ENCODE measurements at places on chromosomes 16 and 17.

- no peak for DNase-seq
Observed at GRCh38 chr16:67632415-67633172, 12.3 kb upstream of the CARMIL2 start.

DNA sequence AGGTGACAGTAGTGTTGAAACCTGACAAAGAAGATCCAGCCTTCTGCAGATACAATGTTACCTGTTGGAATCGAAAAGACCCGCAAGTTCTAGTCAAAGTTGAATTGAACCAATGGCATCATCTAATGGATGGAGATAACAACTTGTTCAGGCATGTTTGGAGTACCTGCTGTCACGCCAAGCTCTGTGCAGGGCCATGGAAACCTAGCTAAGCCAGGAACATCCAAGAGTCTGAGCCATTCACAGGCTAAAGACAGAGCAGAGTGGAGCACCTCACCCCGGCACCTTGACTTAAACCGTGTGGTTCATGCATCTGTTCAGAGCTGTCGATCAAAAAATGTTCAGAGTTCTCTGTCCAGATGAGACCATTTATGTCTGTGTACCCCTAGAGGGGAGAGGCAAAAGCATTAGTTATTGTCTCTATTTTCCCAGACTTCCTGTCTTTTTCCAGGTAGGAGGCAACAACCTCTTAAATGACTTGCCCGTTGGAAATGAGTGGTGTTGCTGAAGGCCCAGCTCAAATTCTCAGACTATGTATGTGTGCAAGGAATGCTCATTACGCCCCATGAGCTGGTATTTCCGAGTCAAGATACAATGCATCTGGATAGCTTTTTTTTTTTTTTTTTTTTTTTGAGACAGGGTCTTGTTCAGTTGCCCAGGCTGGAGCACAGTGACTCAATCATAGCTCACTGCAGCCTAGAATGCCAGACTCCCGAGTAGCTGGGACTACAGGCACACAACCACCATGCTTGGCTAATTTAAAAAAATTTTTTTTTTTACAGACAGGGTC is 44.9 kb upstream of the XYLT1 start:
- DNase-seq, result no peak

- DNase-seq, result peak; percentile 63
Observed at GRCh38 chr16:47643323-47644000, 182.3 kb downstream of the PHKB start.

- DNase-seq, result no peak
Observed at GRCh38 chr17:69773081-69773480, 301.9 kb upstream of the KCNJ16 start.

DNA sequence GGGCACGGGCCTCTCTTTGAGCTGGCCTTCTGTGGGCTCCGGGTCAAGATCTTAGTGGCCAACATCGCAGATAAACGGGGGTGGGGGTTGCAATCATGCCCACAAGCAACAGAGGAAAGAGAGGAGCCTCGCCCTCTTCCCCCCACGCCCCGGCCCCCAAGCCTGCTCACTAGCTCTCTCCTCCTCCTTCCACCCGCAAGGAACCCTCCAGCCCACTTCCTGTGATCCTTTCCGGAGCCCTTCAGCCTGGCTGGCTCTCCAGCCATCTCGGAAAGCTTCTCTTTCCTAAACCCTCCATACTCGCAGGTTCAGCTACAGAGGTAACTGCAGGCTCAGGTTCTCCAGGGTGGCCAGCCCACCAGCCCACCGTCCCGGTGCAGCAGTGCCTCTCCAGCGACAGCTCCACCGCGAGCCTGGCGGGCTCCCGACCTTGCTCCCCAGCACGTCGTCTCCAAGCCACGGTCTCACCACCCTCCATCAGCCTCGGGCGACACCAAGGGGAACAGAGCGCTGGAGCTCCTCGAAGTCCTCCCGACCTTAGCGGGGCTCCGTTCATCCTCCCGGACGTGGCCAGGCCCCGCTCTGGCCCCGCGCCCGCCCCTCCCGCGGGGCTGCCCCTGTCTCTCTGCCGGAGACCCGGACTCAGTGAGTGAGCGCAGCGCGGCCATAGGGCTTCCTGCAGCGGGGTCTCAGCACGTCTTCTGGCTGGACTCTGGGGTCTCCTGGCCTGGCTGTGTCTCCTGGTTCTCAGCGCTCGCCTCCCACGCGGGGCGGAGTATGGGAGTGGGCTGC is 12.9 kb upstream of the ODF4 start:
- peak; percentile 92 for DNase-seq

DNA sequence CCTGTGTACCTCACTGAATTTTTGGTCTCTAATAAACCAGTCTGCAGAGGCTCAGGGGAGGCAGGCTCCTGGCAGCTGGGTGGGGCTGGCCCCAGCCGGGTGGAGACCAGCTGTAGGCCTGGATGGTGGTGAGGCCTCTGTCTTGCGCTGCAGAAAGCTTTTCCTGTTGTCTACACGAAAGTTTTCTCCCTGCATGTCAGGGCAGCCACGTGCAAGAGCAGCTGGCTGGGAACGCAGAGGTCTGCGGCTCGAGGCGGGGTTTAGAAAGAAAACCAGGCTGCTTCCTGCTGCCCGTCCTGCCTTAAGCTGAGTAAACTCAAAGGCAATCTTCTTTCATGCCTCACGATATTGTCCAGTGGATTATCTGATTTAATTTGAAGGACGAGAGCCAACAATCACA is 2.4 kb downstream of the SERPINF1 start:
- peak; percentile 92 for DNase-seq

- no peak for DNase-seq
Observed at GRCh38 chr17:72351884-72352346, 231.1 kb downstream of the SOX9 start.

- DNase-seq, result no peak
Observed at GRCh38 chr17:37256627-37257026, 119.2 kb upstream of the C17orf78 start.

GRCh38 chr17:18315562-18315922 is 449 bp downstream of the SMCR8 start:
- peak; percentile 84 for DNase-seq

- peak; percentile 52 for DNase-seq
Observed at GRCh38 chr17:7929158-7930023, at the start of gene KCNAB3. Gene KCNAB3, minus strand, starts transcription at chr17:7929856. Its CDS starts 421 bp downstream, at chr17:7929435.

GRCh38 chr16:2822158-2822495 is 5.1 kb downstream of the PRSS21 start:
- no peak for DNase-seq

DNA sequence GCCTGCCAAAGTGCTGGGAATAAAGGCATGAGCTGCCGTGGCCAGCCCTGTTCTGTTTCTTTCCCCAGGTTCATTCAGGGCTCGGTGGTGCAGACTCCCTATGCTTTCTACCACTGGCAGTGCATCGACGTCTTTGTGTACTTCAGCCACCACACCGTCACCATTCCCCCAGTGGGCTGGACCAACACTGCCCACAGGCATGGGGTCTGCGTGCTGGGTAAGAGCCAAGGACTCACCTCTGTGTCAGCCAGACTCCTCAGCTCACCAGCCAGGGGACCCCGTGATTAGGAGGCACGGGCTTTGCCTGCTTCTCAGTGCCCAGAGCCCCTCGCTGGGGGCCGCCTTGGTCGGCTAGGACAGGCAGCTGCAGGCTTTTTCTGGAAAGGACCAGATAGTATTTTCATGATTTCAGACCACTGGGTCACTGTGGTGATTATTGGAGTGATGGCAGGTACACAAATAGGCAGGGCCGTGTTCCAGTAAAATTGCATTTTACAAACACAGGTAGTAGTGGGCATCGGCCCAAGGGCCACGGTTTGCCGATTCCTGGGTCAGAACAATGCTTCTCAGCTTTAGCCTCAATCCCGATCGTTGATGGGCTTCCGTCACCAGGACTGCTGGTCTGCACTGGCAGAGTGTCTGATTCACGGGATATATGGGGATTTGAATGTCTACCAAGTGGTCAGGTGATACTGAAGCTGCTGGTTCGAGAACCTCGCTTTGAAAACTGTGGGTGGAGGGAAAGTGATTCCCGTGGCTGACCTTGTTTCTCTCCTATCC is 5.0 kb downstream of the ENGASE start:
- DNase-seq, result no peak

Data from hematopoietic multipotent progenitor cell treated with erythropoietin and hydrocortisone succinate and interleukin-3 and kit ligand, for 4 days (in vitro differentiated cells).